Bronchus fibroblast of lung (primary cell): ENCODE measurements at places on chromosomes 1 and 21. TPM values are rescaled to one million over a fixed set of nuclear protein-coding genes. Genes with fewer than 3 reads are reported as not detected.

HSD3B2 gene
- not detected in 2 replicates for total RNA-seq

USP1 gene
- 27.1 and 31.4 TPM in 2 replicates for total RNA-seq

NBPF8 gene
- total RNA-seq, result 3.6 and 3.7 TPM in 2 replicates

PRRX1 gene
- 57.8 and 78.7 TPM in 2 replicates for total RNA-seq

CHIA gene
- total RNA-seq, result not detected in 2 replicates

LIPI gene
- total RNA-seq, result not detected in 2 replicates

ESRRG gene
- total RNA-seq, result under 0.01 and 0.30 TPM in 2 replicates
